ENCODE measurements at places on chromosomes 4 and X.

GRCh38 chrX:139559383-139560042 is 29.0 kb downstream of the F9 start:
- peak; percentile 36 for DNase-seq

DNA sequence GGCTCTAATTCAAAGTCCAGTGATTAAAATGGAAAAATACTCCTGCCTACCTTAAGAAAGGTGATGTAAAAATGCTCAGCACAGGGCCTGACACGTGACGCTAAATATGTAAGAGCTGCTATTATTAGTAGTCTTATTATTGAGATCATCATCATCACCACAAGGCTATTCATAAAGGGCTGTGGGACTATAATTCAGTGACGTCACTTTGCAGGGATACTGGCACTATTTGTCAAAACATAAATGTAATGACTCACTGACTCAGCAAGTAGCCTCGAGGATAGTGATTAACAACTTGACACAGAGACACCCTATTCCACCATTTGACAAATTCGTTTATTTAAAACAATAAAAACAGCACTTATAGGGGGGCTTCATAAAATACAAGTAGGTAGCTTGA is 258.9 kb downstream of the SPANXN1 start:
- no peak for DNase-seq

DNA sequence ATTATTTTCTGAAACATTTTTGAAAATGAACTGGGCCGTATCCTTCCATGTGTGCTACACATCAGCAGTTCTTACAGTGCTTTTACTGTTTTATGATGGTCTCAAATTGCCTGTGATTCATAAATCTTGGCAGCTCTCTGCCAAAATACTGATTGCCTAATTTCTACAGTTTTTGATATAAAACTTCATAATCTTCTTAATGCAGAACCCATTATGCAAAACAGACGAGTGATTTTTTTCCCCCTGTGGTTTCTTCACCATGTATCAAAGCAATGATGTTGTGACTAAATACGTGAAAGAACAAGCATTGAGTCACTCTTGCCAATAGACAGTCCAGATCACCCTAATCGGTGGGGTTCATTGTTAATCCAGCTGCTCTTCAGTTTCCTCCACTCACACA is 156.4 kb upstream of the WDR1 start:
- no peak for DNase-seq

- no peak for DNase-seq
Observed at GRCh38 chr4:89906316-89906715, 11.7 kb downstream of the MMRN1 start.

DNA sequence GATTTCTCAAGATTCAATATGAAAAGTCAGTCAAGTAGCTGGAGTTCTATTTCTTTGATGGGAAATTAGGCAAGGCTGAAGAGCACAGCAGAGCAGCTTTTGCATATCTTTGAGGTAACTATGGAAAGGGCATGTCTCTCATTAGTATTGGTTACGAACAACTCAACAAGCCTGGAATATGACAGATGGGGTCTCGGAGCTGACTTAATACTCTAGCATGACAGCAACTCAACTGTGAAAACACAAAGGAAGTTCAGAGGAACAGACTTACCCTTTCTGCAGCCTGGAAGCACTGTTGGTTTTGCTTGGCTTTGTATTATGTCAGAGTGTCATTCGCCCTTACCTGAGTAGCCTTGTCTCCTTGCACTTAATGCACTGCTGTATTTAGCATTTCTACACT is 79.9 kb upstream of the AADAT start:
- DNase-seq: no peak

DNA sequence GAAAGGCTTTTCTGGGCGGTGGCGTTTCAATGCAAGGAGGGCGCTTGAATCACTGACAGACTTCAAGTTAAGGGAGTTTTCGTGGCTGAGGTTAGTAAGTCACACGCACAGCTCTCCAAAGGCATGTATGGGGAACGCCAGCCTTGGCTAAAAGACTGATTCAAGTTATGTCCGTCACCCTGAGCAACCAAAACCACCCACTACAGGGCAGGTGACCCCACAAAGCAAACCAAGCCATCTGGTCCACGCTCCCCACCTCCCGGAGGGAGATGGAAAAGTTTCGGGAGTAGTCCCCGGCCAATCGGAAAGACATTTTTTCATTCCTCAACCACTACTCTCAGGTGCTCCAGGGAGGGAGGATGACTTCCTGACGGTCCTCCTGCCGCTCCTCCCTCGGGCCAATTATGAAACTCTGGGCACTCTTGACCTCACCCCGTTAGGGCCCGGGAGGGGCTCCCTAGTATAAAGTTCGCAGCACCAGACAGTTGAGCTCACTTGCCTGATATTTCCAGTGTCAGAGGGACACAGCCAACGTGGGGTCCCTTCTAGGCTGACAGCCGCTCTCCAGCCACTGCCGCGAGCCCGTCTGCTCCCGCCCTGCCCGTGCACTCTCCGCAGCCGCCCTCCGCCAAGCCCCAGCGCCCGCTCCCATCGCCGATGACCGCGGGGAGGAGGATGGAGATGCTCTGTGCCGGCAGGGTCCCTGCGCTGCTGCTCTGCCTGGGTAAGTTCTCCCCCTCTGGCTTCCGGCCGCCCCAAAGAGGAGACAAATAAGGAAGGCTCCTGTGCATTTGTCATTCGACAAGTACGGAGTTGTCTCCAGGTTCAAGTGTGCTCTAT is at the start of gene EREG:
EREG (plus strand) TSS at position 494 of the 840 bp plus-strand sequence; CDS start at position 658, 164 bp downstream.
- DNase-seq: no peak

DNA sequence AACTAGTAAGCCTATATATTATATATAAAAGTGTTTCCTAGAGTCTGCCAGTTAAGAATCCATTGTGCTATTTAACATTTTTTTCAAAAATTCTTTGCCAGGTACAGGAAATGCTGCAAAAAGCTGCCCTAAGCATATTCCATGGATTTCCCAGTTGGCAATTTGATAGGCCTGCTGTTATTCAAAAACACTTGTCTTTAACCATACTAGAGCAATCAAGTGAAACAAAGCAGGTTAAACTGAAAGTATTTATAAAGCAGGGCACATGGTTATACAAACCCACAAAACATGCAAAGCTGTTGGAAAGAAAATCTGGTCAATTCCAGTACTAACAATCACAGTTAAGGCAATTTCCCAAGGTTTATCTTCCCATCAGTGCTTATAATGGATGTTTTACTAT is 159.9 kb downstream of the UNC5C start:
- DNase-seq: no peak
